ENCODE measurements at places on chromosomes 4 and X.
A peak's percentile ranks its signal among the peaks of the same experiment; 100 is the strongest.

DNA sequence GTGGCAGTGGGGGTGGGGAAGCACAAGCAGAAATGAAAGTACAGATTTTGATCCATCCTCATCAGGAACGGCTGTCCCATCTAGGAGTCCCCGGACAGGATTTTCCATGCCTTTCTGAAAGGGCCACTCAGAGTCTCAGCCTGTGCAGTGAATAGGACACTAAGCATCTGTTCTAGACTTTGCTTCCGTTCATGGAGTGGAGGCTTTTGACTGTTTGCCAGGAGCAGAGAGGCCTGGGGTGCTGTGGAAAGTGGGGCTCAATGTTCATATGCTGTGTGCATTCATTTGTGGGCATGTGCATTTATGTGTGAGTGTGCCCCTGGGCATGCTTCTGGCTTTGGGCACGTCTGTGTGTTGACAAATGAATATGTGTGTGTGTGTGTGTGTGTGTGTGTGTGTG lies 25.6 kb upstream of the MAMLD1 start:
- no peak for DNase-seq

DNA sequence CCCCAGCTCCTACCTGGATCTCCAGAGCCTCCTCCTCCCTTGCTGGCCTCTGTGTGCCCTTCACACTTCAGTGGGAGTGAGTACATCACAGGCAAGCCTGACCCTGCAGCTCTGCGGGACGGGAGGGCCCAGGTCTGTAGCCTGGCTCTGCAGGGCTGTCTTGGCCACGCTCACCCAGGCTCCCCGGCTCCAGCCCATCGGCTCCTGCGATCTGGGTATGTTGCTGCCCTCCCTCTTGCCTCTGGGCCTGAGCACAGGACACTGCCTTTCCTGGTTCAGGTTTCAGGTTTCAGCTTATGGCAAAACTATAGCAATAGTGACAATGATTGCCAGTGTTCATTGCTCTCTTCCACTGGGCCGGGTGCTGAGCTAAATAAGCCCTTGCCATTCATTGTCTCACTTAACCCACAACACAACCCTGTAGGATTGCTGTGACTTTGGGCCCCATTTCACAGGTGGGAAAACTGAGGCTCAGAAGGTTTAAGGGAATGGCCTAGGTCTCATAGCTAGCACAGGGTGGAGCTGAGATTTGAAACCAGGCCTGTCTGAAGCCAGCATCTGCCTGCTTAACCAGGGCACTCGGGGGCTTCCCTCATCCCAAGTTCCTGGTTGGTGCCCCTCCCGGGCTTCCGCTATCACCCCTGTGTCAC lies 44.6 kb upstream of the SORCS2 start:
- DNase-seq, result no peak

DNA sequence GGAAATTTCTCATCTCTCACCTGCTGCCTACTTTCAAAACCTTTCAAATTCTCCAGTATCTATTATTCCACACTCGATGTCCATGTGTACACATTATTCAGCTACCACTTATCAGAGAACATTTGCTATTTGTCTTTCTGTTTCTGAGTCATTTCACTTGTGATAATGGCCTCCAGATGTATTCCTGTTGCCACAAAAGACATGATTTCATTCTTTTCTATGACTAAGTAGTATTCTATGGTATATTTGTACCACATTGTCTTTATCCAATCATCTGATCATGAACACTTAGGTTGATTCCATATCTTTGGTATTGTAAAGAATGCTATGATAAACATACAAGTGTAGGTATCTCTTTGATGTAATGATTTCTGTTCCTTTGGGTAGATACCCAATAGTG lies 310.1 kb upstream of the SPOCK3 start:
- no peak for DNase-seq

DNA sequence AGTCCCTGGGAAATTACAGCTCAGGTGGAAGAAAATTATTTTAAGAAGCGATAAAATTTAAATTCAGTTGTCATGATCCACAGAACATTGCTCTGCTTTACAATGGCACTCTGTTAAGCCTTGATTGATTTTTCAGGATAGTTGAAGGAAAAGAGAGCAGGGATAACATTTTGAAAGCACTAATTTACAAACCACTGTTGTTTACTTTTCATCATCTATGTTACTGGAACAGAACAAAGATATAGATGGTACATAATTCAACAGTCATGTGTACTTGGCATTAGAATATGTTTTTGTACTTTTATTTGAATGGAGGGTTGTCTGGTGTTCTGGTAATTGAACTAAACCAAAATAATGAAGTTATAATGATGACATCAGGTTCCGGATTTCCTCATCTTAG lies 2.6 kb upstream of the ODAM start:
- DNase-seq, result no peak

DNA sequence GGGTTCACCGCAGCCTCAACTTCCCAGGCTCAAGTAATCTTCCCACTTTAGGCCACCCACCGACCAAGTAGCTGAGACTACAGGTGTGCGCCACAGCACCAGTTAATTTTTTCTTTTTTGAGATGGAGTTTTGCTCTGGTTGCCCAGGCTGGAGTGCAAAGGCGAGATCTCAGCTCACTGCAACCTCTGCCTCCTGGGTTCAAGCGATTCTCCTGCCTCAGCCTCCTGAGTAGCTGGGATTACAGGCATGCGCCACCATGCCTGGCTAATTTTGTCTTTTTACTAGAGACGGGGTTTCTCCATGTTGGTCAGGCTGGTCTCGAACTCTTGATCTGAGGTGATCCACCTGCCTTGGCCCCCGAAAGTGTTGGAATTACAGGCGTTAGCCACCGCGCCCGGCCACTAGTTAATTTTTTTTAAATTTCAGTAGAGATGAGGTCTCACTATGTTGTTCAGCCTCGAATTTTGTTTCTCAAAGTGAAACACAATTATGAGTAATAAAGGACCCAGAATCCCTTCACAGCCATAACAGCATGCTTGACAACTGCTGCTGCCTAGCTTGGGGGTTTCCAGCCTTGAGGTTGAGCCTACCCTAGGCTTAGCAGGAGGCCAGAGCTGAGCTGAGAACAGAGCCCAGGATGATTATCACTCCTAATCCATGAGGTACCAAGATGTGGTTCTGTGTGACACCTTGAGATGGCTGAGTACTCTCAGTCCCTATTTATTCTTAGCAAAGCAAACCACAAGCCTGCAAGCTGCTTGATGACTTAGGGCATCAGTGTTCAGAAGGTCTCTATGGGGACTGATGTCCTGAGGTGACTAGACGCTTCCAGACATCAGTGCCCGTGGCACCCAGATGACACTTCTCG lies 41.6 kb upstream of the NKRF start:
- DNase-seq, result no peak

DNA sequence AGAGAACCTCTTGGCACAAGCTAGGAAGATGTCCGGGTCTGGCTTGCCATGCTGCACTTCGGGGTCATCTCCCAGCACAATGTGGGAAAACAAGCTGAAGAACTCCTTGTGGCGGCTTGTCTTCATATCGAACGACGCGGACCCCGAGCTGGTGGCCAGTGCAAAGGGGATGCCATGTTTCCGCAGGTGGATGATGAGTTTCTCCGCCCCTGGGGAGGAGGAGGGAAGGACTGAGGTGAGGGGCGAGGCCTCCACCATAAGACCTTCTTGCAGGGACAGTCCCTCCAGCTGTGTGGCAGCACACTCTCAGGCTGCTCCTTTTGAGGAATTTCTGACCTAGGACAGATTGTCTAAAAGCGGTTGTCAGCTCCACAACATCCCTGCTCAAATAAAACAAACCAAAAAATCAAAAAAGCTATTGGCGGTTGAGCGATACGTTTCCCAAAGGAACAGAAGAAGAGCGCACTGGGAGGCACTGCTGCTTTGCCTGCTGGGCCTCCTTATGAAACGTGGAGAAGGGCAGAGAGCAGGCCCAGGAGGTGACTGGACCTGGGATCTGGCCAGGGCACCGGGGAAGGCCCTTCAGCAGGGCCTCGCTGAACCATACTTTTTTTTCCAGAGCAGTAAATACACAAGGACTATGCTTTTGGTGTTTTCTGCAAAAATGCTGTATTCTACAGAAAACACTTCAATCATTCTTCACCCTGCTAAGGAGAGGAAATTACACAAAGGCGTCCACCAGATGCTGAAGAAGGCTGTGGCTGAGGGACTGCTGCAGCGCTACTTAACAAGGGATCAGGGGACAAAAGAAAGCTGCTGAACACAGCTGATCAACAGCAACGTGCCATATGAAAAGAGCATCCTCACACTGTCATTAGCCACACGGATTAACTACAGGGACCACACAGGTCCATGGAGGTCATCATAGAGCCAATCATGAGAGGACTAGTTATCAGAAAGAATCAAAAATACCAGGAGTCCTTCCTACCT lies 70.0 kb upstream of the STS start:
- no peak for DNase-seq

- peak; percentile 8 for DNase-seq
Observed at GRCh38 chr4:24973747-24974601, 56.8 kb downstream of the LGI2 start.

- DNase-seq, result no peak
Observed at GRCh38 chr4:5098176-5098575, 46.9 kb downstream of the STK32B start.

- DNase-seq, result no peak
Observed at GRCh38 chrX:42823443-42823842, 45.5 kb upstream of the PPP1R2C start.

DNA sequence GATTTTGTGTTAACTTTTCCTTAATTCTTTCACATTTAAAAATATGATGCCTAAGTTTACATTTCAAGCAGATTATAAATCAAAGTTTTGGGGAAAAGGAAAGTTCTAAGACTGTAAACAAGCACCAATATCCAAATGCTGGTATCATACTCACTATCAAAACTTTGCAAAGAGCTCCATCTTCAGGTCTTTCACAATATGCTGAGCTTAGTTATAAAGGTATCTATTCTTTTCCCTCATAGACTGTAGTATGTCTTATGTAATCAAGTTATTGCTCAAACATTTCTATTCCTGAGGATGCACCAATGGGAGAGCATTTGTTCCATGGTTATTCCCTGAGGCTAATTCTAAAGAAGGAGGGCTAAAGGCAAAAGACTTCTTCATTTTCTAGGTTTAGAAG lies 207.9 kb upstream of the FAM241A start:
- DNase-seq, result no peak

- DNase-seq, result no peak
Observed at GRCh38 chr4:145956288-145956890, 17.8 kb upstream of the ZNF827 start.

- no peak for DNase-seq
Observed at GRCh38 chr4:187094144-187094543, 370.5 kb upstream of the FAT1 start.

DNA sequence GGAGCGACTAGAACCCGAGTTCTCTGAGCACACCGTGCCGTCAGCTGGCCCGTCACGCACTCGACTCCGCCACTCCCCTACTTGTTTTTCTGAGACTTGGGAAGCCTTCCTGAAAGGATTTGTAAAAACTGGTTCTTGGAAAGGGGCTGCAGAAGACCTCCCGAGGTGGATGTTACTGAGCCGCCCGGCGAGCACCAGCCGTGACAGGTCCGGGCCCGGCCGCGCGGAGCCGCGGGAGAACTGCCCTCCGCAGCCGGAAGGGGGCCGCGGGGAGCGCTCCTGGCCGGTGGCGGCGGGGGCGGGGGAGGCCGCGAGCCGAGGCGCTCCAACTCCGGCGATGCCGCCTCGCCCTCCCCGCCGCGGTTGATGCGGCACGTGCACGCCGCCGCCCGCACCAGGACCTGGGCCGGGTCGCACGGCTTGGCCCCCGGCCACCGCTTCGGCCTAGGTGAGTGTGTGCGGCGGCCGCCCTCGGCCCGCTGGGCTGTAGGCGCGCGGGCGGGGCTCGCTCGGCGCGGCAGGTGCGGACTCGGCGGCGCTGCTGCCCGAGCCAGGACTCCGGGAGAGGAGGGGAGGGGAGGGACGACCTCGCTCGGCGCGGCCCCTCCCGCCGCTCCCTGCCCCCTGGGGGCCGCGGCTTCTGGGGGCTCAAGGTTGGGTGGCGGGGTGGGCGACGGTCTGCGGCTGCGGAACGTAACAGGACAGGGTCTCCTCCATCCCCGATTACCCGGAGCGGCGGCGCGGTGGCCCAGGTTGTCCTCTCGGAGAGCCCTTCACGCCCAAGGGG lies 1.7 kb downstream of the SPRY1 start:
- peak; percentile 81 for DNase-seq

- DNase-seq, result no peak
Observed at GRCh38 chrX:31604629-31605221, 532.9 kb upstream of the FTHL17 start.

GRCh38 chrX:30822068-30822681 lies 66.9 kb downstream of the TAB3 start:
- no peak for DNase-seq

DNA sequence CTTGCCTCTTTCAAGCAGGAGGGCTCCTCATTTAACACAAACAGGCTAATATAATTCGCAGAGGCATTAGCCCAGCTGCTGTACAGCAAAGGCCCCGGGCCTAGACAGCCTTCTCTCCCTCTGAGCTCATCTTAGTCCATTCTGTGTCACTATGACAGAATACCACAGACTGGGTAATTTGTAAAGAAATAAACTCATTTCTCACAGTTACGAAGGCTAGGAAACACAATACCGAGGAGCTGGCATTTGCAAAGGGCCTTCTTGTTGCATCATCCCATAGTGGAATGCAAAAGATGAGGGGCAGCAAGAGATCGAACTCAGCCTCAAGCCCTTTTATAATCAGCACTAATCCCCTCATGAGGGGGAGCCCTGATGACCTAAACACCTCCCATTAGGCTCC lies 48.5 kb downstream of the TSPAN5 start:
- no peak for DNase-seq

- DNase-seq, result no peak
Observed at GRCh38 chrX:100743009-100743607, 11.2 kb upstream of the SYTL4 start.

GRCh38 chr4:151325111-151325948 lies at the start of gene SH3D19:
SH3D19 (minus strand) TSS chr4:151325605; CDS start chr4:151325352, 253 bp downstream.
- DNase-seq, result peak; percentile 82

DNA sequence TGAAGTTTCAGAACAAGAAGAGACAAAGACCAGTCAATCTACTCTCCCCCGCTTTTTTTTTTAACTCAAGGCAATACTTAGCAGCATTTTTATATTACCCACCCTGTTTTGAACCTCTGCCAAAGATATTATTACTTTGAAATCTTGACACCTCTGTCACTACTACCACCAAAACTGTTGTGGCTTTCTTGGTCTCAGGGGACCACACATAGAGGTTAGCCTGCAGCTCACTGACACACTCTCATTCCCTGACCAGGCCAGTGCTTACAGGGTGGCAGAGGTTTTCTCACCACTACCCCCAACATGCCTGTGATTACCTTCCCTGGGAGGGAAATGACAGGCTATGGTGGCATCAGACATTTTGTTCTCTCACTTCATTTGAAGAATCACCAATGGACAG lies 137.4 kb upstream of the STIM2 start:
- no peak for DNase-seq

GRCh38 chr4:79913581-79913980 lies 159.4 kb downstream of the ANTXR2 start:
- no peak for DNase-seq
